Stimulated activated CD4-positive, alpha-beta T cell treated with anti-CD3 and anti-CD28 coated beads, Interleukin-2, amount 100 ng/mL, for 4 hours (primary cell): ENCODE measurements at places on chromosomes 2 and 18.

- no peak for DNase-seq
These were observed 7.9 kb downstream of the SERPINB12 start for GRCh38 chr18:63550068-63550467.

- DNase-seq, result no peak
These were observed 95.9 kb upstream of the SCG2 start for GRCh38 chr2:223697892-223698645.

- DNase-seq, result no peak
These were observed 70.4 kb downstream of the MYL12B start for GRCh38 chr18:3332376-3332775.

DNA sequence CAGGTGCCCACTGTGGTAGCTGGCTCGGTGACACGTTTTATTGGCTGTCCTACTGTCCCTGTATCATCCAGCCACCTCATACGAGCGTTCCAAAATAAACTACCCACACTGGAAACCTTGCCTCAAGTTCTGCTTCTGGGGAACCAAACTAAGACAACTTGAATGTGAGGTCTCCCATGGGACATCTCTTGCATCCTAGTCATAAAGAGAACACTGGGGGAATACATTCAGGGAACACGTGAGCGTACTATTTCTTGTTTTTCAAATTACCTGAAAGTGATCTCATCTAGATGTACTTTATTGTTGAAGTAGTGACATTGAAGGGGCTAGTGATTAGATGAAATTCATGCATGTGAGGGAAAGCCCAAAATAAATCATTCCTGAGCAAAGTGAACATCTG is 15.0 kb downstream of the LYG2 start:
- DNase-seq, result no peak

- DNase-seq, result peak; percentile 53
These were observed 18.3 kb downstream of the YPEL5 start for GRCh38 chr2:30165050-30165520.

DNA sequence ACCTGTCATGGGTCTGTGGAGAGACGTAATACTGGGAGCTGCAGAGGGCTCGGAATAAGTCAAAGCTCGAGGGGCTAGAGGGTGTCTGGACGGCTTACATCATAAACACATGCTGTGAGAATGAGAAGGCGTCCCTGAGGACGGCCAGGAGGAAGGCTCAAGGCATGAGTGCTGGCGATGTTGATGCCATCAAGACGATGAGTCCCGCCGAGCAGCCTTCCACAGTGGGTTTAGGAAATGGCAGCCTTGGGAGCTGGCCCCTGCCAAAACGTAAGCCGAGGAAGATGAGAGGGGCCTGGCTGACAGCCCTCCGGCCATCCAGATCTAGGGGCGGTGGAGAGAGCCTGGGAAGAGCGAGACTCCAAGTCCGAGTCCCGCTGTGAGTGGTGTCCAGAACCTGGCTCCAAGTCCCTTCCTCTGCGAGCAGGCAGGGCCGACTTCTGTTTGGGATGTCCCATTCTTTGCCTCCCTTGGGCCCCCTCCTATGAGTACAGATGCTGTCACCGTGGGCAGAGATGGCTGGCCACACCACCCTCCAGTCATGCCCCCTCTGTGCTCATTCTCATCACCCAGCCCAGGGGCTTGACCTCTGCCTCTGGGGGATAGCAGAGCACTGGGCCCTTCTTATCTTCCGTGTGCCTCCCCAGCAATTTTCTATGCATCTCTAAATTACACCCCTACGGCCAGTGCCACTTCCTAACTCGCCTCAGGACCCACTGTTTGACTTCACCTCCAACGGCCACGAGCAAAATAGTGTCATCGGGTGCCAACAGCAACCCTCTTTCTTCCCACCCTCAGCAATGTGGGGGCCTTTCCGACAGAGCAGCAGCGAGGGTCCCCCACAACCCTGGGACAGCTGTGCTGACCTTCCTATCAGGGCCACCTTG is 175.7 kb downstream of the FAM210A start:
- DNase-seq, result no peak

DNA sequence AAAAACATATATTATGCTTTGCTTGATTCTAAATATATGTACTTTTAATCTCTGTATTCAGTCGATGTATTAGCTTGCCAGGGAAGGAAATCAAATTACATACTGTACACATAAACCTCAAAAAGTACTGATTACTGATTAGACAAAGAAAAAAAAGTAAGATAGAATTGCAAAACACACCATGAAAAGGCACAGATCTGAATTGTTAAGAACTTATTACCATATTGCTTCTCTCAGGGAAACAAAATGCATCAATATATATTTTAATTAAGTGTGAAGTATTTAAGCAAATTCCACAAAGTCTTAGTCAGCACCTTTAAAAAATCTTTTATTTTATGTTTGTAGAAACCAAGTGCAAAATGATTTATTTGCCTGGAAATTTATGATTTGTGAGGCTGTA is 309.3 kb downstream of the RNF144A start:
- DNase-seq, result no peak

DNA sequence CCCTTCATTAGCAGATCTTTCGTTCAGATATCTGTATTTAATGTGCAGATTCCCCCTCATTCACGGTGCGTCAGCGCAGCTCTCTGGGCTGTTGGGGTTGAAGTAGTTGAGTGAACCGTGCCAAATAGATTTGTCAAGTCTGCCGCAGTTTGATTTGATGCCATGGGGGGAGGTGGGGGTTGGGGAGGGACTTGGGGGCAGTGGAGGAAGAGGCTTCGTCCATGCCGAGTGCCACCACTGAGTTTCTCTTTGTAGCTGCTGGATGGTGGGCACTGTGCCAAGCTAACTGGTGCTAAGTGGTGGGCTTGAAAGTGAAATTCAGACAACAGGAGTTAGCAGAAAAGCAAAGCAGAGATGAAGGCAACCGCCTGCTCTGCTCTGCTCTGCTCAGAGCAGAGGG is 47.9 kb downstream of the NRP2 start:
- DNase-seq, result no peak
